ENCODE measurements at places on chromosomes 13 and 19. TPM values are rescaled to one million over a fixed set of nuclear protein-coding genes. Genes with fewer than 3 reads are reported as not detected.

IGFL2 gene
- total RNA-seq = not detected

CEACAM3 gene
- not detected for total RNA-seq

KLK13 gene
- total RNA-seq = not detected

GNG8 gene
- total RNA-seq = not detected

PTH2 gene
- not detected for total RNA-seq
